ENCODE measurements at places on chromosomes 12 and 14.

DNA sequence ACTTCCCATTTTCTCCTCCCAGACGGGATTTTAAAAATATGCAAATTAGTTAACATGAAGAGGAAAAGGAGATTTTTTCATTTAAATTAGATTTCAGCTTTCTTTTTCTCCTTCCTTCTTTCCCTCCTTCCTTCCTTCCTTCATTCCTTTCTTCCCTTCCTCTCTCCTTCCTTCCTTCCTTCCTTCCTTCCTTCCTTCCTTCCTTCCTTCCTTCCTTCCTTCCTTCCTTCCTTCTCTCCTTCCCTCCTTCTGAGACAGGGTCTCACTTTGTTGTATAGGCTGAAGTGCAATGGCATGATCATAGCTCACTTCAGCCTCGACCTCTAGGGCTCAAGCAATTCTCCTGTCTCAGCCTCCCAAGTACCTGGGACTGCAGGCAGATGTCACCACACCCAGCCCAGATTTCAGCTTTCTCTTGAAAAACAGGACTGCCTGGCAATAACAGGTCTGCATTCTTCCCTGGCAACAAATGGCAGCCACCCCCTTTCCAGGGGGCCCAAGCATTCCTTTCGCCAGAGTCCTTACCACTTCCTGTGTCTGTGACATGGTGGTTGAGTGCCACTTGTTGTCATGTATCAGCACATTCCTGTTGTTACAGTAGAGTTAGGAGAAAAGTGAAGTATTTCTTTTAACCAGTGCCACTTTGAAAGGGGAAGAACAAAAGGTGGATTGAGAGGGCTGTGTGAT, 119.1 kb downstream of the PTPN11 start:
- DNase-seq, result no peak

- DNase-seq, result no peak
Measured at GRCh38 chr12:51866324-51866723, 17.8 kb upstream of the FIGNL2 start.

GRCh38 chr12:121966959-121967358, 48.6 kb downstream of the CFAP251 start:
- DNase-seq, result no peak

DNA sequence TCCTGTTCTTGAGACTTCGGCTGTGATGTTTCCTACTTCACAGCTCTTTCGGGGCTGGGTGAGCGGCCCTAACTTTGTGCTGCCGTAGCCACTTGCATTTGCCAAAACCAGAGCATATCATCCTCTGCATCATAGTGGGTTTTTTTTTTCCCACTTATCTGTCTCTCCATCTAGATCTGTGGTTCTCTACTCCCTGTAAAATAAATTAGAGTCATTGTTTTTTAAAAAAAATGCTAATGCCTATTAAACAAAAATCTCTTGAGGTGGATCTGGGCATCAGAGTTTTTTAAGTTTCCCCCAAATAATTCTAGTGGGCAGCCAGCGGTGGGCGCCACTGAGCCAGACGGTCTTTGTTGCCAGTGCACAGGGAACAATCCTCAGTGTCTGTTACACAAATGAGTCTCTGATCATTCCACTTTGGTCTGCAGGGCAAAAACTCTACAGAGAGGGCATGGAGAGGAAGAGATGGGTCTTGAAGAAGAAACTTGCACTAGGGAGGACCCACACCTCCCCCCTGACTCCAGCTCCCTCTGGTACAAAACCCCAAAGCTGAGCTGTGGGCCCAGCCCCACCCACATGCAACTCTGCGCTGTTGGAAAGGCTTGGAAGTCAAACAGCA, 62.4 kb upstream of the BCL2L14 start:
- no peak for DNase-seq

Measured in AG09319 (cell line).